Gastroesophageal sphincter (tissue), 4 donors: ENCODE measurements at places on chromosomes 1 and 21.

DNA sequence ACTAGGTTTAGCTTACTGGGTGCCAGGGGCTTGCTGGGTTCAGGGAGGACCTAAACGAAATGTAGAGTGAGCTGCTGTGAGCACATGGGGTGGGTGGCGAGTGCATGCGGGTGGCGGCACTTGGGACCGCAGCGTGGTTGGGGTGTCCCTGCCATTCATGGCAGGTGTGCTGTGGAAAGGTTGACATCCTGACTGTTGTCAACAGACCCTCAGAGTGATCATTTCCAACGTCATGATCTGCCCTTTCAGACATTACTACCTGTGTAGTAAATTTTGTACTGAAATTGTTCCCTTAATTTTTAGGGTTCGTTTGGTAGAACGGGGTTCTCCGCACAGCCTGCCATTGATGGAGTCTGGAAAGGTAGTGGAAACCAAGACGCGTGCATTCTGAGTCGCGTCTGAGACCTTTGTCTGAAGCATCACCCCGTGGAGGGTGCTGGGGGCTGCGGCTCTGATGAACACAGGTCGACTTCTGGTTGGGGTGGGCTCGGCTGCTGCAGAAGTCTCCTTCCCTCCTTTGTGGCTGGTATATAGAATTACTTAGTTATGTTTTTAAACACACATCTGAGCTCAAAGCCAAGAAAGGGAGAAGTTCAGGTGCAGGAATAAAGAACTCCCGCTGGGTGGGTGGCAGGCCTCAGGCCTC is 43.3 kb downstream of the S100B start:
- no peak for ATAC-seq

- ATAC-seq = no peak
Measured at GRCh38 chr1:6972399-6972798, 187.1 kb downstream of the CAMTA1 start.

DNA sequence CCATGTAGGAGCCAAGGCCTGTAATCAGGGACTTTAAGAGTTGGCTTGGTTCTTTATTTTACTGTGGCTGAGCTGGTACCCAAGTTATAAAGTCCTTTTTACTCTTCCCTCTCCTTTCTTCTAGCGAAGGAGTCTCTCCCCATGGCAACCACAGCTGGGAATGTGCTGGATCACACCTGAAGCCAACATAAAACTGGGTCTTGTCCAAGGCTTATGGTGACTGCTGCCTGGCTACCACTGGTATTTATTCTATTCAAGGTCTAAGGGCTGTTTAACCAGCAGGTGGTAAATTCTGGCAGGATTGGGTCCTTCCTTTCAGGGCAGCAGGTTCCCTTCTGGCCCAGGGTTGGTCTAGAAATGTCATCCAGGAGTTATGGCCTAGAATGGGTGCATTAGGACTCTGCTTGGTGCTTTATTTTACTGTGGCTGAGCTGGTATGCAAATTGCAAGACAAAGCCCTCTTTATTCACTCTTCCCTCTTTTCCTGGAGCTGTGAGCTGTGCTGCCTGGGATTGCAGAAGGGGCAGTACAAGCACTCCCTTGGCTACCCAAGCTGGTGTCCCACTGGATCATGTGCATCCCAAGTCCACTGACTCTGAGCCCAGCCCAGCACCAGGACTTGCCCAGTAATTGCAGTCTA is 26.6 kb downstream of the SLC22A15 start:
- ATAC-seq = no peak

GRCh38 chr21:31802331-31802730 is 70.4 kb upstream of the SCAF4 start:
- no peak for ATAC-seq

GRCh38 chr1:48532976-48533375 is 61.0 kb upstream of the SPATA6 start:
- no peak for ATAC-seq

- no peak for ATAC-seq
Measured at GRCh38 chr1:173856903-173857302, 10.9 kb downstream of the GAS5 start.

- ATAC-seq = no peak
Measured at GRCh38 chr21:29174607-29175013, 44.2 kb downstream of the MAP3K7CL start.

- ATAC-seq = no peak
Measured at GRCh38 chr1:178933709-178934490, 63.0 kb upstream of the ANGPTL1 start.

- peak; percentile 80 for ATAC-seq
Measured at GRCh38 chr1:183932412-183932811, 105.1 kb downstream of the COLGALT2 start.

- no peak for ATAC-seq
Measured at GRCh38 chr1:228011721-228012311, 5.0 kb downstream of the WNT3A start.

- ATAC-seq = no peak
Measured at GRCh38 chr1:147245586-147246021, 3.1 kb downstream of the CHD1L start.

DNA sequence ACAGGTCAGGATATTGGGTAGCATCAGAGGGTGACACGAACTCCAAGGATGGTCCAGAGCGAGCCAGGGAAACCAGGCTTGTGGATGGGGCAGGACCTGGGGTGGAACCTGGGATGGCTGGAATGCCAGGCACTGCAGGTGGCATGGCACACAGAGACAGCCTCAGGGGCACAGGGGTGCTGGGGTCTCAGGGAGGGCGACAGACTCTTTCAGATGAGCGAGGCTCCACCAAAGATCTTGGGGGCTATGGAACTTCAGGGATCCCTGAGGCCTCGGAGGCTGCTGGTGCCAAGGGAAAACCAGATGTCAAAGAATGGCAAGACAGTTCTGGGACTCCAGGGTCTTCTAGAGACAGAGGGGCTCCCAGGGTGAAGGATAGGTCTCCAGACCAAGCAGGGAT is 21.4 kb downstream of the IGFN1 start:
- ATAC-seq = no peak

DNA sequence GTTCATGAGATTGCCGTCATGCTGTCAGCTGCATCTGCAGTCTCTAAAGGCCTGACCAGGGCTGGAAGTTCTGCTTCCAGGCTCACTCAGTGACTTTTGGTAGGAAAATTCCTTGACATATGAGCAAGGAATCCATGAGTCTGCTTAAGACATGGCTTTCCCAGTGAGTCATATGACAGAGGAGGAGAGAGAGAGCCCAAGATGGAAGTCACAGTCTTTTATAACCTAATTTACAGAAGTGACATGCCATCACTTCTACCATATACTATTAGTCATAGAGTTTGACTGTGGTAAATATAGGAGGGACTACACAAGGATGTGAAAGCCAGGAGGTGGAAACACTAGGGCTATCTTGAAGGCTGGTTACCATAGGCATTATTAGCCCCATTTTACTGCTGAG is 115.2 kb downstream of the ROR1 start:
- ATAC-seq = no peak

DNA sequence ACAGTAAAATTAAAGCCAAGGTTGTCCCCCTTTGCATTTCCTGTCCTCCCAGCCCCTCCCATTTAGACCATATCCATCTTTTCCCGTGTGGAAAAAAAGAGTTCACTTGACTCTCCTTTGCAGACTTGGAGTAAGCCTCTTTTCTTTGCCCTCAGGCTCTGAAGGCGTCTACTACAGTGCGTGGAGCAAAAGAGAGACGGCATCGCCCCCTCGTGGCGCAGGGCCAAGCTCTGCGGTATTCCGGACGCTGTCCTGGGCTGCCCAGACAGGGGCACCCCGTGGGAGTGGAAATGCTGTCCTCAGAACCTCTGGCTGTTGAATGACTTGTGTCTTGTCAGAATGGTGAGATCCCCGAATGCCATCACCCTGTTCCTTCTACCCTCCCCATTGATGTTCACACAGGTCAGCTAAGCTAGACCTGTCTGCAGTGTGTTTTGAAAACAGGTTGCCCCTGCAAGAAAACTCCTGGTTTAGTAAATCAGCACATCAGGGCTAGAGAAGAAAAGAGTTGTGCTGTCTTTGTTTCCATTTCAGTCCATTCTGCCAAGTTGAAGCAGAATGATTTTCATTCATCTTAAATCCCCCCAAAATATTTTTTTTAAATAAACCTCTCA is 12.3 kb upstream of the GJA8 start:
- ATAC-seq = peak; percentile 68

DNA sequence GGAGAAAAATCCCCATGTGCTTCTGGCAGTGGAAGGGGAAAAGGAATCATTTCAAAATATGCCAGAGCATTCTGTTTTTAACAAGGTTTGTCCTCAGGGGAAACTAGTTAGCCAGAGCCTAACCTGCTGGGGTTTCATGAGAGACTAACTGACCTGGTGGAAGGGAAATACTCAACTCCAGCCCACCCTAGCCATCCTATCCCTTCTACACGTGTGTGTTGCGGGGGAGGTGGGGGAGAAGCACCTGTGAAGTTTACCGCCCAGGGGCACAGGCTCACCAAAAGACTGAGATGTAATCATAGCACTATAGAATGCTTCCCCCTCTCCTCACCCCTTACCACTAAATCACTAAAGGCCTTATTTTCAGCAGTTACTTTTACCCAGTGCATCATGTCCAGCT is 139.5 kb downstream of the GRIK3 start:
- no peak for ATAC-seq

DNA sequence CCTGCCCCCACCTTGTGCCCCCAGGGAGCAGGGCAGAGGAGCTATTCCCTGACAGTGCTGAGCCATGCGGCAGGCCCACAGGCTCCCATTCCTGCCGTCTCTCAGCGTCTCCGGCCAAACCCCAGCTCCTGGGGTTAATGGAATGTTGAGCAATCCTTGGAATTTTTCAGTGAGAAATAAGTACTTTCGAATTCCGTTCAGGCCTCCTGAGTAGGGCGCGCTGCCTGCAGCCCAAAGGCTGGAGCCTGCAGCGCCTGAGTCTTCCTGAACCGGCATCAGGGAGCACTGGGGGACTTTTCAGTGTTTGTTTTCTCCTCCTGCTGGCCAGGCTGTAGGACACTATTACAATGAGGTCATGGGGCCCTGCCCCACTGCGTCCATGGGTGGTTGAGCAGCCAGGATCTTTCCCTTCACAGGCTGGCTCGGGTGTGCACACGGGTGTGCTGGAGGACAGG is 33.3 kb upstream of the CSF1 start:
- peak; percentile 90 for ATAC-seq

- no peak for ATAC-seq
Measured at GRCh38 chr1:86906419-86906818, 7.5 kb downstream of the SELENOF start.

DNA sequence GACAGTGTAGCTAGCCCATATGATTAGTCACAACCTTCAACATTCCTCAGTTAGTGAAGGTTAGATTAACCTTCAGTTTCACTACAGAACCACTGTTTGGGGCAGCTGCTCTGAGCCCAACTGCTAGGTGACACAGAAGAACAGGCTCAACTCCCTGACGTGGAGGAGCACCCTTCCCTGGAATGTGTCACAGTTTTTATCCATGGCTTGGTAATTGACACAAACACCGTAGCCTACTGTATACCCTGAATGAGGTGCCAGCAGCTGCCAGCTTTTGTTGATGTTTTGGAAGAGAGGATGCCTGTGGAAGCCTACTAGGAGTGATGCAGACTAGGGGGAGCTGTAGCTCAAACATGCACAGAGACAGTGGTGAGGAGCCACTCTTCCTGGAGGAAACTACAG is 56.6 kb upstream of the CR2 start:
- no peak for ATAC-seq

- no peak for ATAC-seq
Measured at GRCh38 chr21:36699546-36700294, 805 bp downstream of the SIM2 start.

GRCh38 chr1:202305168-202305567 is 36.6 kb downstream of the UBE2T start:
- ATAC-seq = no peak

- no peak for ATAC-seq
Measured at GRCh38 chr1:162366149-162366548, 10.5 kb downstream of the SPATA46 start.

GRCh38 chr1:192238421-192238820 is 78.4 kb upstream of the RGS21 start:
- ATAC-seq = no peak

DNA sequence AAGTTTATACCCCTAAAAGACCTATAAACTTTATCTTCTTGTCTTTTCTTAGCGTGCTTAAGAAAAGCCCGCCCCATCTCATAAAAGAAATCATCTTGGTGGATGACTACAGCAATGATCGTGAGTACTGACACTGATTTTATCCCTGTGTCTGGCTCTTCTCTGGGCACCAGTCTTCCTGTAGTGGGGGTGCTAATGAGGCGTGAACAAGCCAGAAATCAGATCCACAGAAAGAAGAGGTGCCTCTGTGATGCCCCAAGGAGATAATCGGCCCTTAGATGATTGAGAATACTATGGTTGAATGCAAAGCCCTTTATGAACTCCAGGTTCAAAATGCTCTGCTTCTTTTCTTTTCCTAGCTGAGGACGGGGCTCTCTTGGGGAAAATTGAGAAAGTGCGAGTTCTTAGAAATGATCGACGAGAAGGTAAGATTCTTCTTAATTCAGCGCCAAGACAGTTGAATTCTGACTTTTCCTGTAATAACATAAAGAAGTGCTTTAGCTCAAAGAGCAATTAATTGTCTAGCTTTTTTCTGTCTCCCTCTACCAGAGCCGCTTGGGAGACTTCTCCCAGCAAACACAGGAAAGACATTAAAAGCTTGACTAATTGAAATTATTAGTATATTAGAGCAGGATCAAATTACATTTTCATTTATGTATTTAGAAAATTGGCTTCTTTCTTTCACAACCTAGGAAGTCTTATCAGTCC is 169.4 kb downstream of the GALNT2 start:
- no peak for ATAC-seq

GRCh38 chr21:45473496-45474322 is 68.5 kb downstream of the SLC19A1 start:
- ATAC-seq = no peak
